ENCODE measurements at places on chromosomes 12 and 14.

DNA sequence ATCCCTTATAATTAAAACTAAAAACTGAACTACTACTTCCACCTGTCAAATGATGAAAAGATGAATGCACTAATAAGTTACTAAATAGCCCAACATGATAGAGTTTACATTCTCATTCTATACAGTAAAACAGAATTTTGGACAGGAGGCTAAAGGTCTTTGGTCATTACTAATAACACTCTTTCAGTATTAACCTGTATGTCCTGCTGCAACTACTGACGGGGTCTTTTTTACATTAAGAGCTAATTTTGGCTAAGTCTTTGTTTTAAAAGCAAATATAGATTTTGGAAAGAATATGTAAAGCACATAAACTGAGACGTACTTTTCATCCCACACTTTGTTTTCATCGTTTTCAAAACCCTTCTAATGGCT, 175.4 kb upstream of the CDKN3 start:
- DNase-seq = no peak

DNA sequence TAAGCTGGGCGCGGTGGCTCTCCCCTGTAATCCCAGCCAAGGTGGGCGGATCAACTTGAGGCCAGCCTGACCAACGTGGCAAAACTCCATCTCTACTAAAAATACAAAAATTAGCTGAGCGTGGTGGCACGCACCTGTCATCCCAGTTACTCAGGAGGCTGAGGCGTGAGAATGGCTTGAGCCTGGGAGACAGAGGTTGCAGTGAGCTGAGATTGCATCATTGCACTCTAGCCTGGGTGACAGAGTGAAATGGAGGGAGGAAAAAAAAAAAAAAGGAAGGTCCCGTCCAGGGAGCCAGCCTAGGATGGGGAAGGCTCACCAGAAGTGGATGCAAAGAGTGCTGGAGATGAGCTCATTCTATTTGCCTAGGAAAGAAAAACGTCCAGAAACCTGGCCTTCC, 1.9 kb upstream of the CD27 start:
- no peak for DNase-seq

- DNase-seq = no peak
Observed at GRCh38 chr12:121781998-121782979, 11.2 kb downstream of the RHOF start.

DNA sequence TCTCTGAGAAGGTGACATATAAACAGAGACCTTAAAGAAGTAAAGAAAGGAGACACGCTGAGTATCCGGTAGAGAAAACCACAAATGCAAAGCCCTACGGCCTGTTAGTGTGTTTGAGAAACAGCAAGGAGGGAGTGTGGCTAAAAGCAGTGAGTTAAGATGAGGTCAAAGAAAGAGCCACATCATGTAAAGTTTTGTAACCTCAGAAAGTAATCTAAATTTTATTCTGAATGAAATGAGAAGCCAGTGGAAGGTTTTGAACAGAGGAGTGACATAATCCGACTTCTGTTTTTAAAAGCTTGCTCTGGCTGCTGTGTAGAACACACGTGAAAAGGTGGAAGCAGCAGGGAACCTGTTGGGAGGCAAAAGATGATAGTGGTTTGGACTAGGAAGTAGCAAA, 32.6 kb downstream of the PPP2R5E start:
- no peak for DNase-seq

DNA sequence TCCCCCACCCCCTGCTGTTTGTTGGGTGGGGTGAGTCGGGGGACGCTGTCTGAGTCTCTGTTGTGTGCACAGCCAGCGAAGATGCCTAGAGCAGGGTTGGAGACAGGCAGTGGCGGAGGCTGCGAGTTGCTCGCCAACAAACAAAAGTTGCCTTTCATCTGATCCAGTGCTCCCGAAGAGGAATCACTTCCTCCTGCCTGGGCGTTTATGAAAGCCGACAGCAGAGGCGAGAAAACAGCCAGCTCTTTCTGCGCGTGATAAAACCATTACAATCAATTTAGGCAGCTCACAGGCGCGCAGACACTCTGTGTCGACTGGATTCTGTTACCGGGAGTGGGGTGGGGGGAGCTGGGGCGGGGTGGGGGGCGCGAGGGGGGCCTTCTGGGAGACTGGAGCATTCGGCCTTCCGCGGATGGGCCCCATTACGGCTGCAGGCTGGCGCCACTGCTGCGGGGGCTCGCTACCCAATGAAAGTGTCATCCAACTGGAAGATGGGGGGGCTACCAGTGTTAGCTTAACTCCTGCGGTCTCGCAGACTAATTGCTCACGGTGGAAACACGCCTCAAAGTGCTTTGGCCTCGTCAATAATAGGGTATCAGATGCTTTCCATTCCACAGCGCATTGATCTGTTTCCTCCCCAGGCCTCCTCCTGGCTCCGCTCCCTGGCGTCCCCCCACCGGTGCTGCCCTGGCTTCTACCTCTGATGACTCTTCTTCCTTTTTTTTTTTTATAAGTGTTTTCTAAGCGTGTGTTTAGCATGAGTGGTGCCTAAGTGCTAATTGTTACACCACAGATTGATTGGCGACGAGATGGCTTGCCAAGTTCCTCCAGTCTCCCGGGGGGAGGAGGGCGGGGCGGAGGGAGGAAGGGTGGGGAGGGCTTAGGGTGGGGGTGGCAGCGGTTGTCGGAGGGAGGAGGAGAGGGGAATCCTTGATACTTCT, 678.4 kb downstream of the MED13L start:
- DNase-seq = no peak

DNA sequence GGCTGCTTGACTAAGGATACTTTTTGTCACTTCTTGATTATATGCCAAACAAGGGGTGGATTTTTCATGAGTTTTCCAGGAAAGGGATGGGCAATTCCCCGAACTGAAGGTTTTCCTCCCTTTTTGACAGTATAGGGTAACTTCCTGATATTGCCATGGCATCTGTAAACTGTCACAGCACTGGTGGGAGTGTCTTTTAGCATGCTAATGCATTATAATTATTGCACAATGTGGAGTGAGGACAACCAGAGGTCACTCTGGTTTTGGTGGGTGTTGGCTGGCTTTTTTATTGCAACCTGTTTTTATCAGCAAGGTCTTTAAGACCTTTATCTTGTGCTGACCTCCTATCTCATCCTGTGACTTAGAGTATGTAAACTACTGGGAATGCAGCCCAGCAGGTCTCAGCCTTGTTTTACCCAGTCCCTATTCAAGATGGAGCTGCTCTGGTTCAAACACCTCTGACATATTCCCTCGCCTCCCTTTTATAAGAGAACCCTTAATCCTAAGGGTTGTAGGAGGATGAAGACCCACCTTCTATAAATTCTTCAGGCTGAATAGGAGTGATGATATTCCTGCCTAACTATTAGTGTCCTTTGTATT, 471.2 kb downstream of the ATP23 start:
- no peak for DNase-seq

DNA sequence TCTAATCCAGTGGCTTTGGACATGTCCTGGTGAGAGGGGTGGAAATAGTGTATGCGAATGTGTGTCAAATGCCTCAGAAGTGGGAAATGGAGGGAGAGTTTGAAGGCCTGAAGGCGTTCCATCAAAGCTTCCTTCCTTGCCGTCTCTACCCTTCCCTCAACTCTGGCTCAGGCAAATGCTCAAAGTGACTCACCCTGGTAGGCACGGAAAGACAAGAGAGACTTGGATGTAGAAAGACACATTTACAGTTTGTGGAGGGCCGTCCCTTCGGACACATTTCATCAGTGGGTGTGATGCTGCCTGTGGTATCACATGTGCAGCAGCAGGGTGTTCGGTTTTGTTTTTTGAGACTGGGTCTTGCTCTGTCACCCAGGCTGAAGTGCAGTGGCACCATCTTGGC, 36.7 kb downstream of the CHST11 start:
- DNase-seq = no peak

GRCh38 chr12:52266514-52266913, 7.9 kb upstream of the KRT86 start:
- no peak for DNase-seq

DNA sequence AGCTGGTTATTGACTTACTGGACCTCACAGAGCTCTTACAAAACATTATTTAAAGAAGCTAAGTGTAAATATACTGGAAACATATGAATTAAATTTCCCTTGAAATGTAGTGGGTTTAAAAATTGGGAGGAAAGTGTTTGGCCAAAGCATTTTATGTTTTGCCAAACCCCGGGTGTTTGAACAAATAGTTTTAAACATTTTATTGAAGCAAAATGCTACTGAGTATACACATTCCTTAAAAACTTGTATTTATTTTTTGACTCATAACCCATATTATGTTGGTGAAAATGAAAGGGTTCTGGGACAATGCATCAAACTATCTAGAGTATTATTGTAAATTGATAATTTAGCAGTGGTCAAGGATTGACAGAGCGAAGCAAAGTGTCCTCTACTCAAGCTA, 1048.5 kb downstream of the SLC6A15 start:
- no peak for DNase-seq

- no peak for DNase-seq
Observed at GRCh38 chr14:96062506-96062905, 23.3 kb downstream of the C14orf132 start.

GRCh38 chr12:13171921-13172859, 24.3 kb upstream of the EMP1 start:
- no peak for DNase-seq

GRCh38 chr12:12181511-12181910, 85.3 kb downstream of the LRP6 start:
- no peak for DNase-seq

GRCh38 chr14:37559386-37559785, 35.7 kb downstream of the FOXA1 start:
- DNase-seq = no peak

GRCh38 chr12:82363990-82364389, 5.7 kb downstream of the METTL25 start:
- DNase-seq = no peak

GRCh38 chr12:25730489-25731349, 177.6 kb upstream of the LMNTD1 start:
- DNase-seq = no peak

GRCh38 chr14:24597403-24597802, 12.1 kb downstream of the GZMH start:
- no peak for DNase-seq

GRCh38 chr14:106790189-106791036, 1264.0 kb downstream of the TMEM121 start:
- DNase-seq = peak; percentile 61

DNA sequence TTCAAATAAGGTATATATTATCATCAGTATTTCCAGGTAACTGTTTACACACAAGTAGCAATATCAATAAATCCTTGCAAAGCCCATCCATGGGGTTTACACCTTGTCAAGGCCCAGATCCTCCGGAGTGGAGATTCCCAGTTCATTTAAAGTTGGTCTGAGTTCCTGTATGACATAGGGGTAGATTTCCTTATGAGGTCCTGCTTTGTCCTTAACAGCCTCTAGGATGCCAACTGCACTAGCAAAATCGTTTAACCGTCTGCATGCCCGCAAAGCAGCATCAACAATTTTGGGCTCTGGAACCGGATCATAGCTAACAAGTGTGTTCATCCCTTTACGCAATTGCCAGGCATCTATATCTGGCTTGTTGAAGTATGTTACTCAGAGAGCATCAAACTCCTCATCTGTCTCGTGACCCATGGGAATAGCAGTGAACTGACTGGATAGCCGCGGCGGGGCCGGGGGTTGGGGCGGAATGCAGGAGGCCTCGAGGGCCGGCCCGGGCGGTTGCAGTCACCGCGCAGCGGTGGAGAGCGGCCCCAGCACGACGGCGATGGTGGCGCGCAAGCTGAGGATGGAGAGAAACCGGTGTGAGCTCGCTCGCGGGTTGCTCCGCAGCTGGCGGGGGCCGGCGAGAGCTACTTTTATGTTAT, 30.6 kb upstream of the FBXO34 start:
- DNase-seq = no peak

GRCh38 chr12:5154091-5154490, 110.4 kb downstream of the KCNA5 start:
- no peak for DNase-seq

- DNase-seq = no peak
Observed at GRCh38 chr14:20707622-20708021, 19.1 kb downstream of the ANG start.

- no peak for DNase-seq
Observed at GRCh38 chr14:62691647-62692489, 353.4 kb downstream of the KCNH5 start.

- no peak for DNase-seq
Observed at GRCh38 chr14:61106271-61106958, 125.4 kb downstream of the SLC38A6 start.

DNA sequence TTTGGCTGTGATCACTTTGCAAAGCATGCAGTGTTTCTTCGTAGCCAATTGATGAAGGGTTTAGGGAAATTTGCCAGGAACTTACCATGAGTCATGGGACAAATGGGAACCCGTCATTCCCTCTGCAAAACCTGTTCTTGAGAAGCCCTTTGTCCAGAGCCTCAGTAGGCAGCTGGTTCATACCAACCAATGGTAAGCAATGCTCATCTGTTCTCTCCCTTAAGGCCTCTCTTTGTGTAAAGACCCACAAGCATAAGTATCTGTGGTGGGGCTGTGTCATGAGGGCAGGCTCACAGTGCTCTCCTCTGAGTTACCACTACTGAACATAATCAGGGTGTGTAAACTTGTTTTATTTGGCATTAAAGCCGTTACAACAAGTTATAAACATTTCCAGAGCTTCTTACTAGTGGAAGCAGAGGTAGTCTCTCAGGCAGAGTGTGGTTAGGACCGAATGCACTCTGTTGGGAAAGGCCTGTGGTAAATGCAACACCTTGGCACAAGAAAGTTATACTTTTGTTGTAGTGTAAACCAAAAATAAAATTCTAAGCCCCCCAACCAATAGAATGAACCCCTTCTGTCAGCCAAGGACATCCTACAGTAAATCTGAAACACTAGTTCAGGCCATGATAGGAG, 119.8 kb downstream of the SINHCAF start:
- no peak for DNase-seq

DNA sequence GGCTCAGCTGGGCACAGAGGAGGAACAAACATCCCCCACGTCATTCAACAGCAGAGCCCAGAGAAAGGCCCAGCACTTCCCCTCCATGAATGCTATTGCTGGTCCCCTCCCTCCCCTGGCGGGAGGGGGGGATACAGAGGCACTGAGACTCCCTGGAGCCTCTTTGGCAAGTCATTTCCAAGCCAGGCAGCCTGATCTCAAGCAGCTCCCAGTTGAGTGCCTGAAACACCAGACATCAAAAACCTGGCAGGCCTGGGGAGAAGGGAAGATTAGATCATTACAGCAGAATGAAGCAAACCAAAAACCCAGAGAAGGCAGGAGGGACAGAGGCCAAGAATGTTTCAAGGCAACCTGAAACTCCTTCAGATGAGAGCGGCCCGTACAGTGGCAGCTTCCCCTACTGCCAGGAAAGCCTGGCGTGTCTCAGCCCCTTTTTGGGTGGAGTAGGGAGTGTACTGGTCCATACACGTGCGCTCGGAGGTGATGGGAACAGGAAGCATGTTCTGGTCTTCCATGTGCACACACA, 92.1 kb downstream of the LRRC74A start:
- DNase-seq = no peak

Measured in stimulated activated CD8-positive, alpha-beta memory T cell treated with anti-CD3 and anti-CD28 coated beads, Interleukin-7, amount 100 ng/mL, for 24 hours (primary cell).